H4 (cell line): ENCODE measurements at places on chromosomes 5 and 9. TPM values are rescaled to one million over a fixed set of nuclear protein-coding genes. Genes with fewer than 3 reads are reported as not detected.

Gene C9
- total RNA-seq, result not detected in 2 replicates

Gene SLC34A1
- not detected in 2 replicates for total RNA-seq

DNA sequence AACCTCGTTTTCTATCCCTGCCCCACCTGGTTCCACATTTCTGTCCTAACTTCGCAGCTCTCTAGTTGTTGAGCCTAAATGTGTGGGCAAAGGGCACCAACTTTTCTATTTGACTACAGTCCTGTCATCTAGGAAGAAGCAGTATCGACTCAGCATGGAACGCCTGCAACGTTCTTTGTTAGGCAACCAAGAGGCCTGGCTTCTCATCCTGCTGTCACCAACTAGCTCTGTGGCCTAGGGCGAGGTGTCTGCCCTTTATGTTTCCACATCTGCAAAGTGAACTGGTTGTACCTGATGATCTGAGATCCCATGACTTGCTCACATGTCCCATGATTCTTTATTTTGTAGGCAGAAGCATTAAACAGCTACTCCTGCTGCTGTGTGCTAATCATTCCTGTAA, 248.9 kb downstream of the ADAMTSL1 start:
- no peak for DNase-seq

GRCh38 chr5:72301557-72301956, 18.5 kb downstream of the MRPS27 start:
- no peak for DNase-seq

- DNase-seq, result no peak
Measured at GRCh38 chr9:138009803-138010690, 132.5 kb downstream of the CACNA1B start.
